Forelimb muscle (tissue), 1 donor: ENCODE measurements at places on chromosomes 16 and 17. TPM values are rescaled to one million over a fixed set of nuclear protein-coding genes. Genes with fewer than 3 reads are reported as not detected.

DNA sequence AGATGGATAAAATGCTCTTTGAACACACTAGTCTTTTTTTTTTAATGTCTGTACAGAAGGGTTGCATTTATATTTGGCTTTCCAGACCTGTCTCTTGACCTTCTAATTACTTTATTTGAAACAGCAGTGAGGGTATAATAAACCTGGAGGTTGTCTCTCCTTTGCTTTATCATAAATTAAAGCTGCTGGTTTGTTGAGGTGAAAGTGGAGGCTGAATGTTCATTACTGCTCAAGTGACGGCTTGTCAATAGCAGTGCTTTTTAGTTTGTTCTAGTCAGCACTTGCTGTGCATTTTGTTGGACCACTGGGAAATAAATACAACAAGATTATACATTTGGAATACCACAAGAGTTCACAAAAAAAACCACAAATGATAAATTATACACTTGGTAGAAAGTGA, 264.2 kb downstream of the IRX3 start:
- no peak for DNase-seq

- no peak for DNase-seq
Measured at GRCh38 chr17:47733047-47733673, at the start of gene TBX21. Gene TBX21, plus strand, starts transcription at chr17:47733236. Its CDS starts 219 bp downstream, at chr17:47733455.

GRCh38 chr17:2635241-2635640, 41.8 kb downstream of the PAFAH1B1 start:
- DNase-seq: no peak

GRCh38 chr17:83136931-83137330, 57.5 kb downstream of the METRNL start:
- no peak for DNase-seq

DNA sequence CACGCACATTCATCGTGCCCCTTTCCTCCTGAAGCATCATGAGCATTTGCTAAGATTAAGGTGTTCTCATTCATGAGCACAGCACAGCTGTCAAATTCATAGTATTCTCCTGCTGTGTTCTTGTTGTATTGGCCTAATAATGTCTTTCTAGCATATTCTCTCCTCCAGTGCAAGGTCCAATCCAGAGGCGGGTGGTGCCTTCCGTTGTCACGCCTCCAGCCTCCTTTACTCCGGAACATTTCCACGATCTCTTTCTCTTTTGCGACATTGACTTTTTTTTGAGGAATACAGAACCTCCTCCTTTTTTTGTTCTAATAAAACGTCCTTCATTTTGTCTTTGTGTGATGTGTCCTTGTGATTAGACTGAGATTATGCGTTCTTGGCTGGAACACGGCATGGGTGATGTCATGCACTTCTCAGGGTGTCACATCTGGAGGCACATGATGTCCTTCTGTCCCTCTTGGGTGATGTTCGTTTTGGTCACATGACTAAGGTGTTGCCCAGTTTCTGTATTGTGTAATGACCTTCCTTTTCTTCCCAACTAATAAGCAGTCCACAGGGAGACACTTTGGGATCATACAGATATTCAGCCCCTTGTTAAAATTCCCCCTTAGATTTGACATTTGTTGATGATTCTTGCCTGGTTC, 66.3 kb downstream of the CLEC16A start:
- no peak for DNase-seq

GRCh38 chr16:72665701-72666100, 382.2 kb downstream of the ZFHX3 start:
- no peak for DNase-seq

DNA sequence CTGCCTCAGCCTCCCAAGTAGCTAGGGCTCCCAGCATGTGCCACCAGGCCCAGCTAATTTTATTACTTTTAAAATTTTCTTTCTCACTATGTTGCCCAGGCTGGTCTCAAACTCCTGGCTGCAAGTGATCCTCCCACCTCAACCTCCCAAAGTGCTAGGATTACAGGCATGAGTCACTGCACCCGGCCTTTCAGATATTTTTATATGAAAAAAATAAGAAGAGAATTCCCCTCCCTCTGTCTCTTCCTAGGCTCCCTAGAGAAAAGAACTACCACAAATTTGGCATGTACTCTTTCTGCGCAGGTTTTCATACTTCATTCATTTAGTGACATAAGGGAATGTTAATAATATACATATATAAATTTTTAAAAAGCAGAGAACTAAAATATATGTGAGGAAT, 21.7 kb upstream of the SMURF2 start:
- no peak for DNase-seq

Gene KRTAP4-6
- polyA plus RNA-seq: not detected

Gene OR4D1
- polyA plus RNA-seq: not detected

- DNase-seq: no peak
Measured at GRCh38 chr16:20942256-20942655, 41.7 kb downstream of the LYRM1 start.

Gene MPO
- polyA plus RNA-seq: 10.5 TPM

GRCh38 chr17:78383725-78384471, 5.4 kb downstream of the PGS1 start:
- DNase-seq: no peak

- DNase-seq: no peak
Measured at GRCh38 chr17:32256701-32257019, 9.0 kb upstream of the RHBDL3 start.

DNA sequence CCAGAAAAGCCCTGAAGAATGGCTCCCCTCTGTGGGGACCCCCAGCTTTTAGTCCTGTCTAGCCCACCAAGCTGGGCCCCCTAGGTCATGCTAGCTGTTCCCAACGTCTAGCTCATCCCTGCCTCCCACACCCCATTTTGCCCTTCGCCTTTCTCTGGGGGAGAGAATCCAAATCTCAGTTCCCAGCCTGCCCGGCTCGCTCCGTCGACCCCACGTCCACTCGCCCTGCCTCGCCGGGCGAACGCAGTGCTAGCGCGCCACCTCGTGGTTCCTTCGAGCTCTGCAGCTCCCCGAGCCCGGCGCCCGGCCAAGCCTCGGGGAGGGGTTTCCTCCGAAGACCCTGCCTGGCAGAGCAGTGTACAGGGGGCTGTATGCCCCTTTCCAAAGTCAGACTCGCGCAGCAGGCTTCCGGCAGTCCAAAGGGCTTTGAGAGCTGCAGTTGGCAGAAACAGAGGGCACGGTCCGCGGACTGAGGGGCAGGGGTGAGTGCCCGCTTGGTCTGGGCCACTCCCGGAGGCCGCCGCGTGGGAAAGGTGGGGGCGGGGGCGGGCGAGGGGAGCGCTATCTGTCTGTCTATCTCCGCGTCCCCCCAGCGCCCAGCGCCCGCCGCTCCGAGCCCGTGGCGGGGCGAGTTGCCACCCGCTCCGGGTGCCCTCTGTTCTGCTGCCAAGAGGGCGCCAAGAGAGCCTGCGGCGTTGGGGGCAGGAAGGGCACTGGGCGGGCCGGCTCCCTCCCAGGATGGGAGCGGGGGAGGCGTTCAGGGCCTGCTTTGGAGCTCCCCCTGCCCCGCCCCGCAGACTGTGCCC, 1.7 kb upstream of the DLX3 start:
- DNase-seq: no peak

DNA sequence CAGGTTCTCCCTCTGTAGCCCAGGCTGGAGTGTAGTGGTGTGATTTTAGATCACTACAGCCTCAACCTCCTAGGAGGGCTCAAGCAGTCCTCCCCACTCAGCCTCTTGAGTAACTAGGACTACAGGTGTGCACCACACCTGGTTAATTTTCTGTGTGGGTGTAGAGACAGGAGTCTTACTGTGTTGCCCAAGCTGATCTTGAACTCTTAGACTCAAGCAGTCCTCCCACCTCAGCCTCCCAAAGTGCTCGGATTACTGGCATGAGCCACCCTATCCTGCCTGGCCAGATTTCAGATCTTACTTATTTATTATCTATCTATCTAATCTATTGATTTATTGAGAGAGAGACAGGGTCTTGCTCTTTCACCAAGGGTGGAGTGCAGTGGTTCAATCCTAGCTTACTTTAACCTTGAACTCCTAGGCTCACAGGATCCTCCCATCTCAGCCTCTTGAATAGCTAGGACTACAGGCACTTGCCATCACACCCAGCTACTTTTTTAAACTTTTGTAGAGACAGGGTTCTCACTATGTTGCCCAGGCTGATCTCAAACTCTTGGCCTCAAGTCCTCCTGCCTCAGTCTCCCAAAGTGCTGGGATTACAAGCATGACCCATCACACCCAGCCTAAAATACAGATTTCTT, 61.8 kb downstream of the TUBD1 start:
- no peak for DNase-seq

Gene FOXL1
- polyA plus RNA-seq: 0.24 TPM

Gene CDH13
- polyA plus RNA-seq: 49.6 TPM

DNA sequence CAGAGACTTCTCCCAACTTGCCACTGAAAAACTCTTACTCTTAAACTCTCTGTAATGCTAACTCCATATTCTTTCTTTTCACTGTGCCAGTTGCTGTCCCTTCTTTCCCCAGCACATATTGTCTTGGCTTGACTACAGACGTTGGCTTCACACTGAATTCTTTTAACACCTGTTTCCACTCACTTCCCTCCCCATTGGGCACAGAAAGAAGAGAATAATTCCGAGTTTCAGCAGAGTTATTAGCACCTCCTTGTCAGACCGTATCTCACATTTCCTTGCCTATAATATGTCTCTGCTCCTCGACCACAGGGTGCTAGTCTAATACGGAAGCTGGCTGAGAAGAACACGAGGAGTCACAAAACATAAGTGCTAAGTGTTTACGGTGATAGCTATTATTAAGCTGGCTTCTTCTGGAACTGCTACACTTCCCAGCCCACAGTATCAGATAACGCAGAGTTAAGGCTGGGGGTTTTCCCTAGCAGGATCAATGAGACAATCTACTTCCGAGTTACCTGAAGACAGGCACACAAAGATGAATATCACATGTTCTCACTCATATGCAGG, 188.5 kb upstream of the CDH8 start:
- no peak for DNase-seq

DNA sequence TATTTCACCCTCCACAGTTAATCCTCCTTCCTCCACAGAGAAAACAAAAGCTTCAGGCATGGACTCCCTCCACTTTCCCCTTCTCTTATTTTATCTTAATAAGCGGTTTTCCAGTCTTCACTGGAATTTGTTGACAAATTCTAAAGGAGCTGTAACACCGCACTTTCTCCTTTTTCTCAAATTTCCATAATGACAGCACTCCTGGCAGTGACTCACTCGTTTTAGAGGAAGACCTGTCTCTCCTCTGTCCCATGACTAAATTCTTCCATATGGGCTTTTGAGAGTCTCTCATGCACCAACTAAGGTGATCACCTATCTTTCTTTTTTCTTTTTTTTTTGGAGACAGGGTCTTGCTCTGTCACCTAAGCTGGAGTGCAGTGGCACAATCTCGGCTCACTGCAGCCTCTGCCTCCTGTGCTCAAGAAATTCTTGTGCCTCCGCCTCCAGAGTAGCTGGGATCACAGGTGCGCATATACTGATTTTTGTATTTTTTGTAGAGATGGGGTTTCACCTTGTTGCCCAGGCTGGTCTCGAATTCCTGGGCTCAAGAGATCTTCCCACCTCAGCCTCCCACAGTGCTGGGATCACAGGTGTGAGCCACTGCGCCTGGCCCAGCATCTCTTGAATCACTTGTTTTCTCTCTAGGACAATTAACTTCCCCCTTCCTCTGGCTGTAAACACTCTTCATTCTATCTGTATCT, 7.7 kb downstream of the ITGAM start:
- no peak for DNase-seq

Gene SULT1A4
- polyA plus RNA-seq: 8.0 TPM
